ENCODE measurements at places on chromosomes 16 and 17.
A peak's percentile ranks its signal among the peaks of the same experiment; 100 is the strongest.

DNA sequence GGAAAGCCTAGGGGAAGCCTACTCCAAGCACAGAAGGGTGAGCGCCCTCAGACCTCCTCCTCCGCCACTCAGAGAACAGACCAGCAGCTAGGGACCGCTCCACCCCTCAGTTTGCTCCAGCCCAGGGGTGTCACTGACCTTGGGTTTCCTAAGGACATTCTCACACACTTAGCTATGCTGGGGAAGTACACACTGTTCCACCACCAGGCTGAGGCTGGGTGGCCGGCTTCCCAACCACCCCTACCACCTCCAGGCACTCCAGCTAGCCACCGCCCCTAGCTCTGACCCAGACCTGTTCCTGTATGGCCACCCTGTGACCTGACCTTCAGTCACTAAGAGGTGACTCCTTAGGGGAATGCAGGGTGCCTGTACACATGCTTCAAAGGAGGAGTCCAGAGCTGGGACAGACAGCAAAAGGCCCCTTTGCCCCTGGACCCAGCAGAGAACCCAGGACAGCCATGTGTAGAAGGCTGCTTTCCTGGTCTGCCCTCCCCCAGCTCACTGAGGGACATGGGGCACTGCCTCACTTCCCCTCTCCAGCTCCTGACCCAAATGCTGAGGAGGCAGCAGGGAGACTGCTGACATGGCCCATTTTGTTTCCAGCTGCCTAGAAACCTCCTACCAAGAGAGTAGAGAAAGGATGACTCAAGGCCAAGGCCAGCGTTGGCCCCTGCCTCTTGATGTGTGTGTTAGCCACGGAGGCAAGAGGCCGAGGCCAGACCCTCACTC lies 6.7 kb downstream of the HSPB9 start:
- no peak for DNase-seq

- DNase-seq = no peak
Observed at GRCh38 chr17:69954241-69954925, 120.6 kb upstream of the KCNJ16 start.

- no peak for DNase-seq
Observed at GRCh38 chr17:71360301-71360700, 760.5 kb upstream of the SOX9 start.

DNA sequence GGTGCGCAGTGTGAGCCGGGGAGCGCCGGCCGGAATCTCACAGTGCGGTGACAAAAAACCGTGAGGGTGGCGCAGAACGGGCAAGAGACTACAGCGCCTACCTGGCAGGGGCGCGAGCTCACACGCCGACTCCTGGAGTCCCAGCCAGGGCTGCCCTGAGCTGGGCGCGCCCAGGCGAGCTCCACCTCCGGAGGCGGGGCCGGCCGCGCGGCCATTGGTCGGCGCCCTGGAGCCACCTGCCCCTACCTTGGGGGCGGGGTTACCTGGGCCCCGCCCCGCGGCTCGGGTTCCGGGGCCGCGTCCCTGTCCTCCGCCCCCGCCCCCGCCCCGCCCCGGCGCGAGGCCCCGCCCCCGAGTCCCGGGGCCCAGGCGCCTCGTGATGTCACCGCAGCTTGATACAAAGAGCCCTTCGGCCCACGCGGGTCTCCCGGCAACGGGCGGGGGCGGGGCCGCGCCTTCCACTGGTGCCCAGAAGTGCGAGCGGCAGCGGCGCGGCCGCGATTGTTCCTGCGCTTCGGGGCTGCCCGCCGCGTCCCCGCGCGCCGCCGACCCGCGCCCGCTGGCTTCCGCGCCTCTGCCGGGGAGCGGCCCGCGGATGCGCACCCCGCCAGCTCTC lies 96.3 kb downstream of the RAB11FIP4 start:
- peak; percentile 64 for DNase-seq

DNA sequence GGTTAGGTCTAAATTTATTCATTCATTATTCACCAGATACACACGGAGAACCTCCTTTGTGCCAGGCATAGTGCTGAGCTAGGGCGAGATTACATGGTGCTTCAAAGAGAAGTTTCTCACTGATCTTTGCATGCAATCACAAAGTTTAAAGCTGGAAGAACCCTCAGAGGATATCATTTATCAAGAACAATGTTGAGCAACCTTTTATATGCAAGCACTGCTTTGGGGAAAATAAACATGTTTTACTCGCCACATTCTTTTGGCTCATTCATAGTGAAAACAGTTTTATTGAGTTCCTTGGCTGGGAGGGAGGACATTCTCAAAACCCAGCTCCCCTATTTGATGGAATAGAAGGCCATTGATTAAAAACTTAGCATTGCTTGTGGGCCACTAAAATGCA lies 49.8 kb upstream of the XYLT1 start:
- DNase-seq = no peak

- no peak for DNase-seq
Observed at GRCh38 chr16:1870365-1871082, 1.4 kb downstream of the MEIOB start.

GRCh38 chr16:75219838-75220237 lies 1.1 kb downstream of the CTRB1 start:
- no peak for DNase-seq

DNA sequence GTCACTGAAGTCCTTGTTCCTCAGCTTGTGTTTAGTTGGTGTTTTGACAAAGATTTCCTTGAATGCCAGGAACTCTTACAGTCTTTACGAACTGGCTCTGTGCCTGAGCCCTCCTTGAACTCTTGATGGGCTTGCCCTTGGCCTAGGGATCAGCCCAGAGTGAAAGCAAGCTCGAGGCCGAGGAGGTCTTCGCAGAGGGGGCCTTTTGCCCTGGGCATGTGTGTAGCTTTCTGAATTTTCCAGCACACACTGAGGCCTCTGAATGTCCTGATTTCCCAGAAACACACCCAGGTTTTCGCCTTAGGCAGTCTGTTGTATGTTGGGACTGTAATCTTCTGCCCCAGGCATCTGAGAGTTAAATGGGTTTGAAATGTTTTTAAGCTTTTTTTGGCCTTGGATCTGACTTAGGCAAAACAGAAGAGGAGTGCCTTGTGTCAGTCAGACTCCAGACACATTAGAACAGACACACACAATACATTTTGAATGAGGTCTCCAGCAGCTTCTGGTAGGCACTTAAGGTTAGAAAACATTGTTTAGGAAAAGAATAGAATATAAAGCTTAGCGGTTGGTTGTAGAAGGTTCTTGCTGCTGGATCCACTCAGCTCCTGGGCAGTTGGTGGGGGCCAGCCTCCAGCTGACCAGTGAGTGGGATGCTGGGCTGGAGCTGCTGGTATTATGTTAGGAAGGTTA lies 17.1 kb downstream of the FOXK2 start:
- DNase-seq = no peak

DNA sequence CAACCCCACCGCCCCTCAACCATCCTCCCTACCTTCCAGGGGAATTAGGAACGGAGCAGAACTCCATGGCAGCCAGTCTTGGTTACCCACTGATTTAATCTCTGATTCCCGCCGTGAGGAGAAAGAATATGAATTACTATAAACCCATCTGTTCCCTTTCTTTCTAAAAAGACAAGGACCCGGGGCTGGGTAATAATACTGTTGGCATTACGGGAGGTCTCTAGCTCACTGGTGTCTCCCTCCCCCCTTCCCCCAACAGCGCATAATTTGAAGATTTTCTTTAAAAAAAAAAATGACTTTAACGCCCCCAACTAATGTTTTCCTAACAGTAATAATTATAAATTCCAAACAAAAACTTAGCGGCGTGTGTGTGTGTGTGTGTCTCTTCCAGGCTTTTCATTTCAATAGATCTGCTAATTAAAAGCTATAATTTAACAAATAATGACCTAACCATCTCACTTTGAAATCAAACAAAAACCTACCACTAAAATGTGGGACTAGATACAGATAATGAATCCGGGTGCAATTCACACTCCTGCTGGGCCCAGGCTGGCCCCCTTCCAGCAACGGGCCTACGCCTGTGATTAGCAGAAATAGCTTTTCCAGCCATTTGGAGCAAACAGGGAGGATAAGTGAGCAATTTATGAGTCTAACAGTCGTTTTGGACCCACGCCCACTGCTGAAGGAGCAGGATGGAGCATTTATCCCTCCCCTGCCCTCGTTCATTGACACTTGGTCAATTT lies 18.2 kb upstream of the BHLHA9 start:
- DNase-seq = no peak

GRCh38 chr17:31843070-31843745 lies 15.8 kb downstream of the COPRS start:
- no peak for DNase-seq

GRCh38 chr17:56289321-56289720 lies 136.0 kb downstream of the ANKFN1 start:
- no peak for DNase-seq

DNA sequence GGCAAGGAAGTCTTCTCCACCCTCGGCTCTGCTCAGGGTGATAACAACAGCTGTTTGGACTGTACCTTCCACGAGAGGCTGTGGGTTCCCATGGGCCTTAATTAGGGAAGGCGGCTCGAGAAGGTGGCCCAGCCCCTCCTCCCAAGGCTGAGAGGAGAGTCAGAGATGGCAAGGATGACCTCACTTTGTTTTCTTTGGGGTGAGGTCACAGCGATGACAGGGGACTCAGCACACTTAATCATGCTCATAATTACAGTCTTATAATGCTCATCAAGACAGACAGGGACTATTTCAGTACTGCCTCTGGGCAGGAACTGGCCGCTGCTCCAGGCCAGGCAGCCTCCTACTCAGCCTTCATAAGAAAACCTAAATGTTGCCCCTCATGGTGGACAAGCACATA lies 19.7 kb downstream of the WFDC1 start:
- DNase-seq = no peak

GRCh38 chr17:4766723-4767122 lies 5.0 kb upstream of the TM4SF5 start:
- DNase-seq = no peak

- no peak for DNase-seq
Observed at GRCh38 chr17:75205793-75206163, 299 bp downstream of the NUP85 start.

GRCh38 chr16:79419148-79419547 lies 181.4 kb downstream of the MAF start:
- no peak for DNase-seq

DNA sequence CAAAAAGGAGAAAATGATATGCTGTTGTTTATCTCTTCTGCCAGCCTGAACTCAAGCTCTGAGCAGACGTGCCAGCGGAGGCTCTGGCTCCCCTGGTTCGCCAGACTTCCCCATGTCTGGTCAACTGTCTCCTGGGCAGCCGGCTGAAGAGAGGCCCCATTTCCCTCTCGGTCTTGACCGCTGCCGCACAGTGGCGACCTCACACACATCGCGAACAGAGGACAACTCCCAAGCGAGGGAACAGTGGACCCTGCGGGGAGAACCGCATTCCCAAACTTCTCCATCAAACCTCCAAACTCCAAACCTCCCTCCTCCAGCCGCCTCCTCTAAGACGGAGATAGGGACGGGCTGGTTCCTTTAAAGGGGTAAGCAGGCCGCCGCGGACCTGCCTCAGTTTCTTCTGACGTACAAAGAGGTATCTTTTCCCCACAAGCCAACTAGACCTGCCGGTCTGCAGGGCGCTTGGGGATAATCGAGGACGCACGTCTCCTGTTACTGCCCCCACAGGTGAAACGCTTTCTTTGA lies 24.9 kb upstream of the RFFL start:
- no peak for DNase-seq

DNA sequence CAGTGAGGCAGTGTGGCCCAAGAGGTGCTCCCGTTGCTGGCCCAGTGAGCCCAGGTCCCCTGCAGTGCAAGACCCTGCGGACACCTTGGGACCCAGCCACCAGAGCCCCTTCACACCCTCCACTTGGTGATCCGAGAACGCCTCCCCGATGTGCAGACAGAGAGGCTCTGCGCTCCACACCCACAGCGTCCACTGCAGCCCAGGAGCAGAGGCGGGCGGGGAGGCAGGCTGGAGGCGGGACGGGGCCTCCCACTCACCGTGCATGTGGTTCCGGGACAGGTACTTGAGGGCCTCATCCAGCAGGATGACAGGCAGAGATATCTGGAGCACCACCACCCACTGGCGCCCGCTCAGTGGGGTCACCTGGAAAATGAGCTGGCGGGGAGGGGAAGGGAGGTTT lies 12.1 kb upstream of the P2RX1 start:
- DNase-seq = no peak

- peak; percentile 45 for DNase-seq
Observed at GRCh38 chr16:50102051-50102746, 36.4 kb downstream of the HEATR3 start.

DNA sequence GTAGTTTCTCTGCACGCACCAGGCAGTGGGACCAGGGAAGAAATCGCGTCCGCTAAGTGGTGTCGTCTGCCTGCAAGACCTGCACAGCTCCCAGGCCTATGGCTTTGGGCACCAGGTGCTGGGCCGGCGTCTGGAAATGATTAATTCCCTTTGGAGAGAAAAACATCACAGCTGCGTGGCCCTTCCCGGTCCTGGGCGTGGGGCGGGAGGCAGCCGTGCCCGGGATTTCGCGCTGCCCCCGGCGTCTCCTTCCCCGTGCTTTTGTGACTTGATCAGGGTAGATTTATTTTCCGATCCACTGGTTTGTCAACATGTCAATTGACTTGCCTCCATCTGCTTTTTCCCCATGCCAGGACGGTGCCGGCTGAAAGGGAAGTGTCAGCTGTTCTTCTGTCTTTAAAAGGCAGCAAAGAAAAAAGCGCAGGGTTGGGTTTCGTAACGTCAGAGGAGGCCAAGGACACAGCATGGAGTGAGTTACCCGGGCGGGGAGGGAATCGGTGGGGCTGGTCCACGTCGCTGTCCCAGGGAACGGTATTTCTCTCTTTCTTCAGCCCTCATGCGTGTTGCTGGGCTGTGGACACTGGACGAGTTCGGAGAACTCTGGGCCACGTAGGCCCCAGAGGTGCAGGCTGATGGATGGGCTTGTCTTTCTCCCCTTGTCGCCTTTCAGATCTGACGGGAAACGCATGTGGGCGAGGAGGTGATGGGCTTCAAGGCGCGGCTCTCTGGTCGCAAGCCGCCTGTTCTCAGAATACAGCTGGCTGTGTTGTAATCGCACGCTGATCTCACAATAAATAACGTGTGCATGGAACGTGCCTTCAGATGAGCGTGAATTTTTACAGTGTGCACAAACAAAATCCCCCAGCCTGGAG lies 188.1 kb upstream of the ZNF469 start:
- no peak for DNase-seq

- no peak for DNase-seq
Observed at GRCh38 chr17:21201298-21201595, 12.7 kb downstream of the TMEM11 start.

DNA sequence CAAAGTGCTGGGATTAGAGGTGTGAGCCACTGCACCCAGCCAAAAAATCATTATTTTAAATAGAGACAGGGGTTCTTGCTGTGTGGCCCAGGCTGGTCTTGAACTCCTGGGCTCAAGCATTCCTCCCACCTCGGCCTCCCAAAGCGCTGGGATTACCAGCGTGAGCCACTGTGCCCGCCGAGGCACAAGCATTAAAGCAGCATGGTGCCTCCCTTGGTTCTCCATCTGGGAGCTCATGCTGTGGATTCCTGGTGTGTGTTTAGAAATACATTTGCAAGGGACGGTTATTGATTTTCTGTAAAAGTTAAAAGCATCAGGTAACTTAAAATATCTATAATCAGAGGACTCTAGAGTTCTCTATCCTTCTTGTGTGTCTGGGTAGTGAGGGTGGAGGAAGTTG lies 14.7 kb upstream of the CAPN15 start:
- DNase-seq = no peak

- no peak for DNase-seq
Observed at GRCh38 chr16:11423315-11424117, 78.3 kb downstream of the RMI2 start.

- no peak for DNase-seq
Observed at GRCh38 chr16:63714876-63715275, 1407.0 kb downstream of the CDH11 start.

All from GM12864 (cell line).